Stimulated activated CD4-positive, alpha-beta T cell treated with anti-CD3 and anti-CD28 coated beads, Interleukin-1b, Interleukin-23, amount 100 ng/mL, for 24 hours (primary cell): ENCODE measurements at places on chromosomes 7 and 10.

DNA sequence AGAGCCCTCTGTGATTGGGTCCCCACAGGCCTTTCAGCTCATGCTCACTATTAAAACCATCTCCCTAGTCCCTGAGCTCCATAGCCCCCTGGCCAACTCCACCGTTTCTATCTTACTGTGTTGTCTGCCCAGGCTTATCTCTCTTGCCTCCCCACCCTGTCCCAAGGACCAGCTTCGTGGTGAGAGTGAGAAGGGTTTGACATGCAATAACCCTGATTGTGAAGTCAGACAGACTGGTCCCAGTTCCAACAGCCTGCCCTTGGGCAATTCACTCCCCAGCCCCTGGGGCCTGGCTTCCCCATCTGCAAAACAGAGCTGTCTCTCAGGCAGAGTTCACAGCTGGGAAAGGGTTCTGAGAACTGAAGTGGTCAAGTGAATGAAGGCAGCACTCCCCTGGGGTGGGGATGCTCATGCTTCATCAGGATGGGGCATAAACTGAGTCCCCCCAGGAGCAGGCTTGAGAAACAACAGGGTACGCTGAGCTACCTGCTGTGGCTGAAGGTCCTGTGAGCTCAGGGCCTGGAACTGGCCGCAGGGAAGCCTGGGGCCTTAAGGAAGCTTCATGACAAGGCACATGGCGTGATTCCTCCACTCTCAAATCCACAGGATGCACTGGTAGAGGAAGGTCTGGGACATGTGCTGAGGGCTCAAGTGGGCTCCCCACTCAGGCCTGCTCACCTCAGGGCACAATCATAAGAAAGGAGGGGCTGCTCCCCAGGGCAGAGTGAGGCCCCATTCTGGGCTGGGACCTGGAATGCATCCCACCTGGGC lies 1.8 kb upstream of the PPIF start:
- DNase-seq, result no peak

DNA sequence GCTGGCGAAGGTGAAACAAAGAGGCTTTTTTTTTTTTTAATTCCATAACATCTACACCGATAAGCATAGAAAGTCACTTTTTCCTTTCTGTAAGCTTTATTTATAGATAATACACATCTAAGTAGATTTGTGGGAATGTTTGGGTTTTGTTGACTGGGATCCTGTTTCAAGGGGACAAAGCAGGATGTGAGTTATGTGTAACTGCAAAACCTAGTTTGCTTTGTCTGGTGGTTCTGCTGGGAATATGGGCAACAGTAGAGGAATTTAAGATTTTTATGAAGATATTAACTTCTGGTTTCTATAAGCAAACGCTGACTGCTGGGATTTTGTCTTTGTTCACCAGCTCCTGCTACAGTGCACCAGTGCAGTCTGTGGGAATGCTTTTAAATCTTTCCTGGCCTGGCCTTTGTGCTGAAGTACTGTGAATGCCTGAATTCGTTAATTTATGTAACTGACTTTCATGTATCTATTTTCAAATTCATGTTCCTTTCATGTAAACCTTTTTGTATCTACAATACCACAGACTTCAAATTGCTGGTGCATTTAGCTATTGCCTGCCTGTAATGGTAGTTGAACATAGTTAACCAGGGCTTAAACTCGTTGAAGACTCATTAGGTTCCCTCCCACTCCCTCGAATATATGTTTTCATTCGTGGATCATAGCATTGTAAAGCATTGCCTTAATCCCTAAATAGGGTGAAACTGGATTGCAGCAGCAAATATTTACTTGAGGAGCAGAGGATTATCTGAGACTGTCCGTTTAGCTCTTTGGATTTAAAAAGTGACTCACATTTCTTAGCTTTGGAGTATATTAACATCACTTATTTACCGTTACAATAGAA lies 1.5 kb downstream of the KLHL7 start:
- DNase-seq, result no peak

- DNase-seq, result no peak
These were observed 4.4 kb downstream of the SPRN start for GRCh38 chr10:133420028-133420427.

DNA sequence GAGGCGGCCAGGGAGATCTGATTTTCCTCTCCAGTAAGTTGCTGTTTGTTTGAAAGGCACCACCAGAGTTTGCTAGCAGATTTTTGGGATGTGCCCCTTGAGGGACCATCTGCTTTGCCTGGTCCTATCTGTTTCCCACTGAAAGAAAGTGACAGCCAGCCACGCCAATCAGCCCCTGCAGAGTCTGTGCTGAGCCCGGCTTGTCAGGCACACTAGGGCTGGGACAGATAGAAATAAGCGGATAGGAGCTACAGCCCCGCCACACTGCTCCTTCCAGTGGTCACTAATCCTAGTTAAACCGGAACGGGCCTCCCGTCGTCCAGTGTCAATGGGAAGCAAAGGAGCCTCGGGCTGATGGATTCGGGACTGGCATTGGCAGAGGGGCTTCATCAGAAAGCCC lies 161.9 kb upstream of the PRR15 start:
- no peak for DNase-seq

- DNase-seq, result no peak
These were observed 11.5 kb downstream of the ZMIZ2 start for GRCh38 chr7:44760034-44760580.

GRCh38 chr10:27601946-27602538 lies 97.9 kb downstream of the RAB18 start:
- DNase-seq, result no peak

DNA sequence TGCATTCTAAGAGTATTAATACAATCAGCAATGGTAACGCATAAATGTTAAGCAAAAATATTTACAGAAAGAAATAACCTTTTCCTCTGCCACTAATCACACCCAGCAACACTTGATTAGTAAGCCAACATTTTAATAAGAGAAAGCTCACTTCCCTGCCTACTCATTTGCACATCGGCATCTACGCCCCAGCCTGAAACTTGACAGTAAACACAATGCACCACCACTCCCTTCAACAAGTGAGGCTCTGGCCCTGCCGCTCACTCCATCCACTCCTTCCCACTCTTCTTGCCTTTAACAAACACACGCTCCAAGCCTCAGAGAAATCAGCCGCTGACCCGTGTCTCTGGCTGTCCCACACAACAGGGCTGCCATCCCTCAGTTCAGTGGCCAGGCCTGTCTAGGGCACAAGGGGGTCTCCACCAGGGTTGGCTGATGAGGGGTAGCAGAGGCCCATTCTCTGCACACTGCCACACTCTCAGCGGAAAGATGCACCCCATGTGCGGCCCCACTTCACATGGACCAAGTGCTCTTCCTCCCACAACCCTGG lies 54.6 kb downstream of the CTBP2 start:
- no peak for DNase-seq

- DNase-seq, result no peak
These were observed 137.6 kb downstream of the RAMP3 start for GRCh38 chr7:45295222-45295621.

- DNase-seq, result no peak
These were observed 86.5 kb downstream of the NEURL1 start for GRCh38 chr10:103580011-103580410.

DNA sequence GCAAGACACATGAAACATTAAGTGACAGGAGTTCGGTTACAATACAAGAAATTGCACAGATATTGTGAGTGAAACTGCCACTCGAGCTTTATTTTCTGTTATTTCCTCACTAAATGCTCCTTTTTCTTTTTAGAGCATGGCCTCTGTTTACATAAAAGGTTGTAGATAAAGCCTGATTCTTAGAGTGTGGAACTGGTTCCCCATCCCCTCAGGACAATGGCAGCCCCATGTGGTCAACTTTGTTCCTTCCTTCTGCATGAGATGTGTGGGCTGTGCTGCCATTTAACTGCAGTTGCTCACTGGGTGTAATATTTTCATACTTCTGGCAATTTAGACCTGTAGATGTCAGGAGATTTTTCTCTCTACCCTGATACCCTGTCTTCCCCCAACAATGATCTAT lies 70.2 kb downstream of the LRGUK start:
- DNase-seq, result no peak

DNA sequence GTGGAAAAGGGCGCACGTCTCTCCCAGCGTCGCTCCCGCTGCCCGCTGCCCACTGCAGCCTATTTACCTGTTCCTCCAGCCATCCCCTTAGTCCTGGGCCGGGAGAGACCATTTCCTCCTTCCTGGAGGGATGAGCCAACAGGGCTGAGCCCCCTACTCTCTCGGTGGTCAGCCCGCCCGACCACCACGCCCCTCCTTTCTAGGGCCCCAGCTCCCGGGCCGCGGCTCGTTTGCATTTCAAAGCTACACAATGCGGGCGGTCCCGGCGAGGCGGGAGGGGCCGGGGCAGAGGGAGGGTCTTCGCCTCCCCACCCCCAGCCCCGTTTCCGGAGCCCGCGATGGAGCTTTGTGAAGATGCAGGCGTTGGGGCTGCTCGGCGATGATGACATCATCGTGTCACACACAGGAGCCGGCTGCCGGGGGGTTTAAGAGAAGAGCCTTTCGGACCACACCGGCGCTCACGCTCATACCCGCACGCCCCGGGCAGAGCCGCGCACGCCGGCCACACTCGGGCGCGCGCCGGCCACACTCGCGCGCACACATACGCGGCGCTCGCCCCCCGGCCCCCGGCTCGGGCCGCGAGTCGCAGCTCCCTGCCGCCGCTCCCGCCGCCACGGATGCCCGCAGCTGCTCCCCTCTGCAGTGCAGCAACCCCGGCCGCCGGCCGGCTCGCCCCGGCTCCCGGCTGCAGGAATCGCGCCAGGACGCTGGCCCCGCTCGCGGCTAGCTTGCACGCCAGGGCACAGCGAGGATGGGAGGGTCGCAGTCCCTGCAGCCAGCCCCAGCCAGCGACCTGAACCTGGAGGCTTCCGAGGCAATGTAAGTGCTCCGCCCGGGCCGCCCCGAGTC lies 107.7 kb upstream of the BTBD16 start:
- DNase-seq, result no peak

DNA sequence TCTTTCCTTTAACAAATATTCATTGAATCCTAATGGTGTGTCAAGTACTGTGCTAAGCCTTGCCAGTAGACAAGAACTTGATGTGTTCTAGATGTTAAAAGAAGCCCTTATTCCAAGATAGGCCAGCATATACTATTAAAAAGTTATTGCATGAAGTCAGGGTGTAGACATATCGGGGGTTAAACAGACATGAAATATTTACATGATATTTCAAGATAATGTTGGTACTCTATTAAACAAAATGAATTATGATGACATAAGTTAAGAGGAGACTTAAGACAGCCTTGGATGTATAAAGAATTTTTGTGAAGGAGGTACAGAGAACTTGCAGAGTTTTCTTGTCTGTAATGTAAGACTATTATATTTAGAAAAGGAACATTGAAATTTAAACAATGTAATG lies 44.8 kb downstream of the HDAC9 start:
- no peak for DNase-seq

DNA sequence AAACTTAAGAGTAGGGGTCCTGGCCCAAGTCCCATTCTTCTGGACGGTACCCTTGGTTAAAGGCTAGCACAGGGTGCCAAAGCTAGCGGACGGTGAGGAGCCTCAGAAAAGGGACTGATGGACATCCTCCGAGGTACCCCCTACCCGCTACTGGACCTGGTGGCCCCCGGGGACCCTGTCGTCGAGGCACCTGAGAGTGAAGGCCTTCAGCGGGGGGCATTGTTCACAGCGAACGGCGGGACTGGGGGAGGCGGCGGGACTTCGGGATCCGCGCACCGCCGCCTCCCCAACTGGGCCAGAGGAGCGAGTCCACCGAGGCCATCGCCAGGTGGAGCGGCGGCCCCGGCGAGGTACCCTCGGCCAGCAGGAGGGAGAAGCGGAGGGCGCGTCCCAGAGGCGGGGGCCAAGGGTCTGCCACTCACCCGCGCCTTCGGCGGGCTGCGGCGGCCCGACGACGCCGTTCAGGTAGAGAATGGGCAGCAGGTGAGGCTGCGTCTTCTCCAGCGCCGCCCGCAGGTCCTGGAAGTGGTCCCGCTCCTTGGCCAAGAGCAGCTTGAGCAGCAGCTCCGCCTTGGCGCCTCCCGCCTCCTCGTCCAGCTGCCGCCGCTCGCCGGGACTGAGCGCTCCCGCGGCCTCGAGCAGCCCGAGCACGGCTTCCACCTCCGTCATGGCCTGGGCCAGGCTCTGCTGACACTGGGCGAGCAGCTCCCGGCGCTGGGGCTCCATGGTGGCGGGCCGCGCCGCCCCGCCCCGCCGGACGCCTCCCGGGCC lies 575 bp downstream of the DLG5 start:
- no peak for DNase-seq

GRCh38 chr10:122417667-122418066 lies 36.8 kb upstream of the ARMS2 start:
- DNase-seq, result no peak

DNA sequence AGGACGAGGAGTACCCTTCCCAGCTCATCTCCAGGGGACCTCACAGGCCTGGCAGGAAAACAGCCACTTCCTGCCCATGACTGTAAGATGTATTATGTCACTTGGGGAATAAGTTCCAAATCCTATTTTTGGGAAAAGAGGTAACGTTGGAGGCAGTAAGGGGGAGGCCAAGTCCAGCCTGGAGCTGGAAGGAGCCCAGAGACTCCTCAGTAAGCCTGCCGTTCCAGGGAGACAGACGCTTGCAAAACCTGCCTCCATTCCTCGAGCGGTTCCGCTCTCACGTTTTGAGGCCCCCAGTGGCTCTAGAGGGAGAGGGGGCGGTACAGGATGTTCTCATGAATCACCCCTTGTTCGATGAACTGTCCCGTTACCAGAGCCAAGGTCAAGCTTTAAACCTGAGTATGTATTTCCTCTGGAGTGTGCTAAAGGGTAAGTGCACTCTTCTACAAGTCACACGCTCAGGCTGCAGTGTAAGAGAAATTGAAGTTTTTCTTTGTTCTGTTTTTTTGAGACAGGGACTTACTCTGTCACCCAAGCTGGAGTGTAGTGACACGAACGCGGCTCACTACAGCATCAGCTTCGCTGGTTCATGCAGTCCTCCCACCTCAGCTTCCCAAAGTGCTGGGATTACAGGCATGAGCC lies 45.5 kb upstream of the CYTH3 start:
- DNase-seq, result no peak

GRCh38 chr7:136214356-136214755 lies 237.2 kb upstream of the MTPN start:
- DNase-seq, result no peak

- no peak for DNase-seq
These were observed 35.5 kb downstream of the RBM20 start for GRCh38 chr10:110679486-110680272.

DNA sequence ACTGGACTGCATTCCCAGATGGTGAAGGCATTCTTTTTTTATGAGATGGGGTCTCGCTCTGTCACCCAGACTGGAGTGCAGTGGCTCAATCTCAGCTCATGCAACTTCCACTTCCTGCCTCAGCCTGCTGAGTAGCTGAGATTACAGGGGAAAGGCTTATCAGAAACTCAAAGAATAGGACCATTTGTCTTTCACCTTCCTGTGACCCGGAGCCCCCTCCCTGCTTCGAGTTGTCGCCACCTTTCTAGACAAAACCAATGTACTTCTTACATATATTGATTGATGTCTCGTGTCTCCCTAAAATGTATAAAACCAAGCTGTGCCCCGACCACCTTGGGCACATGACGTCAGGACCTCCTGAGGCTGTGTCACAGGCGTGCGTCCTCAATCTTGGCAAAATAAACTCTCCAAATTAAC lies 1.8 kb upstream of the METTL27 start:
- no peak for DNase-seq

DNA sequence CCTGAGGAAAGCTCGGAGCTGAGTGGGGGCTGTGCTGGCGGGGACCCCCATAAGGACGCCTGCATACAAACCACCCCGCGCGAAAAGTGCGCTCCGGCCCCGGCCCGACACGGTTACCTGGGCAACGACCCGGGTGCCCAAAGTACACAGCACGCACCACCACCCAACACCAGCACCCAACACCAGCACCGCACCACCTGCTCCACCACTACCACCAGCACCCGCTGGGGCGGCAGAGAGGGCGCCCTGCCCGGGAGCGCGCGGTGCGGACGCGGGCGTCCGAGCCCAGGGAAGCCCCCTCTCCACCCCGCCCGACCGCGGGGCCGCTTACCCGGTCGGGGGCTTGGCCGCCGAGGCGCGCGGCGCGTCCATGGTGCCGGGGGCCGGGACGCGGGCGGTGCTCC lies 345 bp downstream of the COBL start:
- DNase-seq, result no peak
